ENCODE measurements at places on chromosomes 2 and 18.

GRCh38 chr2:130831356-130831755 is 5.4 kb upstream of the ARHGEF4 start:
- DNase-seq = no peak

DNA sequence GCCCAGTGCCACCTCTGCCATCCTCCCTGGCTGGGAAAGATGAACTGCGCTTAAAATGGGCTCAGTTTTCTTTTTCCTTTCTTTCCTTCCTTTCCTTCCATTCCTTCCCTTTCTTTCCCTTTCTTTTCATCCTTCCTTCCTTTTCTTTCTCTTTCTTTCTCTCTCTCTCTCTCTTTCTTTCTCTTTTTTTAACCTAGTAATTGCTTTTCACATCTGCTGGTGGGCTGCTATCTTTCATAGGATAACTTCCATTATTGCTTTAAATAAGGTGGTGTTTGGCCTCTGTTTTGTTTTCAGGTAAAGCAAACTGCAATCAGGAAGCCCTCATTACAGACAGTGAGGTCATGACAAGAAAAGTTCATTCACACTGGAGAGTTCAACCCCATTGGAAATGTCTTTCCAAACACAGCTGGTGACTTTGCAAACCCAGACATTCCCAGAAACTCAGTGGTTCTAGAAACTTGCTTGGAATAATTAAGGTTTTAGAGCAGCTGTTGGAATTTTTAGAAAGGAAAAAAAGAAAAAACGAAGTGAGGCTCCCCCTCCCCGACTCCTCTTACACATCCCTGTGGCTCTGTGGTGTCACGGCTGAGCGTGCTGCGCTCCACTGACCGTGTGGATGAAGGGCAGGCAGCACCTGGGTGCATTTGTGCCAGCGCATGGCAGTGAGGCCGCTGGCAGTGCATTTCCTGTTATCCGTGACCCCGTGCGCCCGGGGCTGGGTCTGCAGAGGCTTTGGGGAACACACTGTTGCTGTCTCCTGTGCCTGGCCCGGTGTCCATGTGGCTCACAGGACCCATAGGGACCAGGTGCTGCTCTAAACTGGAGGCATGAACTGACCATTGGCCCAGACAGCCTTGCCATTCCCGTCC is 76.9 kb downstream of the MBP start:
- DNase-seq = peak; percentile 38

- DNase-seq = no peak
Observed at GRCh38 chr2:156505696-156506095, 69.5 kb downstream of the GPD2 start.

DNA sequence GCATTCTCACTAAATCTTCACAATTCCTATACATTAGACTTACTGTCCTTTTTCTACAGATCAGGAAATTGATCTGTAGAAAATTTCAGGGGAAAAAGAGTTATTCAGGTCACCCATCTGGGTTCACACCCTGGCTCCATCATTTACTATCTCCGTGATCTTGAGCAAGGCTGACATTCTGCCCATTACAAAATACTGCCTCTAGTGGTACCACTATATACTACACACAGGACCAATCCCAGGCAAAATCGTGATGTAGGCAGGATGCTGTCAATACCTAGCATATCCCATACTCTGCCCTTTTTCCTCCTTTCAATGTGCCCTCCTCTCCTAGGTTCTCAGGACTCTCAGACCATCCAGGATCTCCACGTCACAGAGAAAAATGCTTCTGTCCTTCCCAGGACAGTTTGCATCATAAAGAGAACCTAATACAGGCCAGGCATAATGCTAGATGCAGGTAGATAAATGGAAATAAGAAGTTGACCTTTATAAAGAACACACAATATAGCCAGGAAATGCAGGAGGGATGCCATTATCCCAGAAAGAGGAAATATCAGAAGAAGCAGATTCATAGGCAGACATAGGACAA is 101.9 kb downstream of the CDH20 start:
- DNase-seq = peak; percentile 2

GRCh38 chr2:33168922-33169321 is 222.2 kb downstream of the LTBP1 start:
- DNase-seq = no peak

DNA sequence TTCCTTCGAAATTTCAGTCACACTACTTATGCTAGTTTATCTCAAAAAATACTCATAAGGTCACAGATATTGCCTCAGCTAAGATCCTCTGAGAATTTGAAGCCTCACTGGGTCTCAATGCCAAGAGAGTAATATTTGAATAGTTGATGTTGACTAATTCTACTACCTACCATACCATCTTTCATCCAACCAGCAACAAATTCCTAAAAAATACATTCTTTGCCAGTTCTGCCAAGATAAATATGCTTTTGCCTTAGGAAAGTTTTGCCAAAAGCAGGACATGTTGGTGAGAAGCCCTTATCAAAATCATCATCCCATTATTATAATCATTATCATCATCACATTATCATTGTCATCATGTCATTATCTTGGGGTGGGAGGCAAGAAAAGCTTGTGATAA is 544.6 kb upstream of the ZEB2 start:
- DNase-seq = no peak

DNA sequence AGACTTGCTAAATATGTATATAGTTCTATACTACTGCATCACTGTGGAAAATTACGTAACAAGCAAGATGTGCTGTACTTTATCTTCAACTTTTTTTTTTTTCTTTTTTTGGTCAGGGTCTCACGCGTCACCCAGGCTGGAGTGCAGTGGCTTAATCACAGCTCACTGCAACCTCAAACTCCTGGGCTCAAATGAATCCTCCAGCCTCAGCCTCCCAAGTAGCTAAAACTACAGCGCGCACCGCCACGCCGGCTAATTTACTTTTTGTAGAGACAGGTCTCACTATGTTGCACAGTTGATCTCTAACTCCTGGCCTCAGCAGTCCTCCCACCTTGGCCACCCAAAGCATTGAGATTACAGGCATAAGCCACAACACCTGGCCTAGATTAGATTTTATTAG is 68.0 kb downstream of the COX7A2L start:
- no peak for DNase-seq

GRCh38 chr18:35131387-35132020 is 90.3 kb downstream of the MAPRE2 start:
- no peak for DNase-seq

DNA sequence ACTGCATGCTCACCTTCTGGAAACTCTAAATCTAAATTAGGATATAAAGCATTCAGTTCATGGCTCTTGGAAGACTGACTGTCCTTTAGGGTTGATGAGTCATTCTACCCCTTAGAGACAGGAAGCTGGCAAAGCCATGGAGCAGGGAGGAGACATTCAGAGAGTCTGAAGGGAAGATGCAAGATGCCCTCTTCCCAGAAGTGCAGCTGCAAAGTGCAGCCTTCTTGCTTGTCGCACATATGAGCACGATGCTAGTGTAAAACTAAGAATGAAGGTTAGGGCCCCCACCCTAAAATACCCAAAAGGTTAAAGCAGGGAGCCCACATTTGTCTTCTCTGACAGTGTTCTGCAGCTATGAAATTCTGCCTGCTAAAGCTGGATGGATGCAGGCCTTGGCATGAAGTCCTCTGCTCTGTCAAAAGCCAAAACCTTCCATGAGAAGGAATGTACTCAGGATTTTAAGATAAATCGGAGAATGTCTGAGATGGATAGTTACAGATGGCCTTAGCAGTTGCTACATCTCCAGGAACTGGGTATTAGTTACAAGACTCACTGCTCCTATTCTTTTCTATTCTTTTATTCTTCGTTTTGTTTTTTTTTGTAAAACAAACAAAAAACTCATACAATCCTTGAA is 89.7 kb downstream of the POLE4 start:
- no peak for DNase-seq

- peak; percentile 65 for DNase-seq
Observed at GRCh38 chr2:148201075-148202004, 180.4 kb downstream of the MBD5 start.

GRCh38 chr18:10140461-10141282 is 226.9 kb downstream of the VAPA start:
- DNase-seq = no peak

- no peak for DNase-seq
Observed at GRCh38 chr2:112784199-112785189, at the start of gene IL1A. TSS of gene IL1A (minus strand) at chr2:112784493. CDS start at chr2:112783770, 723 bp downstream.

- peak; percentile 22 for DNase-seq
Observed at GRCh38 chr2:145744541-145745386, 1224.8 kb upstream of the ZEB2 start.

GRCh38 chr2:85748039-85748734 is 5.6 kb upstream of the ATOH8 start:
- no peak for DNase-seq

DNA sequence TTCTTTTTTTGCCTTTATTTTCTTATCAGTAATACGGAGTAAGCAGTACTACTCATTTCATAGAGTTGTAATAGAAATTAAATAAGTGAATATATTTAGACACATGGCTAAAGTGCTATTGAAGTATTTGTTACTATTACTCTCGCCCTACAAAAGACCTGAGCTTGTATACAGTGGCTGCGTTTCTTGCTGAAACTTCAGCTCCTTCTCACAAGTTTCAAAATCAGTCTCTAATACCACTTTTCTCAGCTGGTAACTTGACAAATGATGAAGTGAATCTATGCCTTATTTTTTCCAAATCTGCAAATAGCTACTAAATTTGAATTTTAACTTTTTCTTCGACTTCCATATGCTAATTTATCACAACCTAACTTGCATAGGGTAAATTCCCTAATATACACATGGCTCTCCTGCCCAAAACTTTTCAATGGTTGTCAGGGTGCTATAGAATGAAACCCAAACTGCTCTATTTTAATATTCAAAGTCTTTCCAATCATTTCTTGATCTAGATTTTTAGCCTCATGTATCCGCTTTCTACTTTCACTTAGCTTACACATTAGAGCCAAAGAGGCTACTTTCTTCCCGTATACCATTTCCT is 347.8 kb upstream of the GULP1 start:
- no peak for DNase-seq

GRCh38 chr2:20212459-20212870 is 12.5 kb downstream of the SDC1 start:
- peak; percentile 5 for DNase-seq

DNA sequence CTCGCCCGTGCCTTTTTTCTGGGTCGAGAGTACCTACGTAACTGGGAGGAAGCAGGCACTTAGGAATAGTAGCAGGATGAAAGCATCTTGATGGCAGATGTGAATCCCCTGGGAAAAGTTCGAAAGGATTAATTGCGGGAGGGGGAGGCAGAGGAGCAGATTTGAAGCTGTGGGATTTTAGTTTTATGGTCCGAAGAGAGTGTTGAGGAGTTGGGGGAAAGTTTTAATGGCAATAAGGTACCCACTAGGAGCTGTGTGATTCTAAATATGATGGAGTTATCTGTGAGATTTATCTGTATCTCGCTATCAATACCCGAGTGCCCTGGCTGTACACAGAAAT is 1.1 kb downstream of the AGFG1 start:
- DNase-seq = no peak

GRCh38 chr2:230008708-230009066 is 60.0 kb downstream of the SLC16A14 start:
- DNase-seq = no peak

GRCh38 chr2:241274127-241274526 is 41.3 kb downstream of the HDLBP start:
- DNase-seq = no peak

- DNase-seq = peak; percentile 89
Observed at GRCh38 chr2:238263204-238264071, 23.6 kb upstream of the HES6 start.

DNA sequence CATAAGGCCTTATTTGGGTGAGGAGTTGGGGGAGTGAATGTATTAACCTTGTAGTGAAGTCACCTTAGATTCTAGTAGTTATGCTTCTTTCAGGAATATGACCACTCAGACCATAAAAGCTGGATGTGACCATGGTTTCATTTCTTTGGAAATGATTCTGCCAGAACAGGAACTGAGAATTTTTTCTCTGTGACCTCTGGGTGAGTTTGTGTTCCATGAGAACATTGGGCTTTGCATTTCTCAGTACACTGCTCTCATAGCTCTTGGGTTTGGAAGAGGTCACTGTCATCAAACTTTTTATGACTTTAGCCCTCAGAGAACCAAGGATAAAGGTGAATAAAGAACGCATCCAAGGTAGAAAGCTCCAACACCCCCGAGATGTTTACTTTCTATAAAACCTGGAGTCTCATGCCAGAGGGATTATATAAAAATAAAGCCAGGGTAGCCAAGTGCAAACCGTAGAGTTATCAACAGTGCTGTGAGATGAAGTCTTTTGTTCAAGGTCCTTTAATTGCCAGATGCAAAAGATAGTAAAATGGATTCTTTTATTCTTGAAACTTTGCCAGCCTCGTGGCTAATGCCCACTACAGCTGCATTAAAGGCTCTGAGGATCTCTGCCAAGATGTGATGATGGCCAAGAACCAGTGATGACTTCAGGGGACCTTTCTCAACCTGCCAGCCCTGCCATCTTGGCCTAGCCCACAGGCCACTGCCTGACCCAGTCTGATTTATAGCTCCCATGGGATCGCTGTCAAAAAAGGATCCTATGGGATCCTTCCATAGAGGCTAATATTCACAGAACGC is 27.8 kb upstream of the MAT2A start:
- no peak for DNase-seq

GRCh38 chr2:173793709-173794565 is 171.2 kb downstream of the SP3 start:
- DNase-seq = no peak

DNA sequence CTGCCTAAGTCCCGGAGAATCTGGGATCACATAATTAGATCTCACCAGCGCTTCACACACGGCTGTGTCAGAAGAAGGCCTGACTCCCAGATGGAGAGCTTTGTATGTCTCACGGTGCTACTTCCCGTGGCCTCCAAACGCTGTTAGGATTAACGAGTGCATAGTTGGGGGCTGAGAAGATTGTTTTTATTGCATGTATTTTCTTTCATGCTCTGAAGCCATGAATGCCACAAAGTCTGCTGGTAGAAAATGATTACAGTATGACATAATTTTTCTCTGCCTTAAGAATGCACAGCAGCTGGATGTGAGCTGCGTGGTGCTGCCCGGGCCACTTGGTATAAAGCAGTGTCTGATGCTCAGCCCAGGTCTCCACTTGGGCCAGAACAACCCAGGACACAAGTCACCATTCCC is 166.5 kb downstream of the SEPTIN10 start:
- no peak for DNase-seq

DNA sequence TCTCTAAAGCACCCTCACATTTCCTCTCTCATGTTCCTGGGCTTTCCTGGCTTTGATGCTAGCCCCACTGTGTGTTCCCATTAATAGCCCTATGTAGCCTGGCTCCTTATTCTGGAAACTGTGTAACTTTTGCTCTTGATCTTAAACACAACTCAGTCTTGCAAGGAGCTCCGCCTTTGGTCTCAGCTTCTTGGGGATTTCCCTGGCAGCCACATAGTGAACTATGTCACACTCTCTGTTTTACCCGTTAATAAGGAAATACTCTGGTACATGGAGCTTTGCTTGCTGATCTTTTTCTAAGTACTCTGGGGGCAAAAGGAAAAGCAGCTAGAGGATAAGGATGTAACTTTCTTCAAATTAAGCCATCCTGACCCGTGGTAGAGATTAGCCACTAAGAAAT is 259.3 kb downstream of the NEDD4L start:
- DNase-seq = peak; percentile 60

- no peak for DNase-seq
Observed at GRCh38 chr18:56377231-56377630, 261.2 kb downstream of the TXNL1 start.
